ENCODE measurements at places on chromosomes 3 and 15. TPM values are rescaled to one million over a fixed set of nuclear protein-coding genes. Genes with fewer than 3 reads are reported as not detected.

DNA sequence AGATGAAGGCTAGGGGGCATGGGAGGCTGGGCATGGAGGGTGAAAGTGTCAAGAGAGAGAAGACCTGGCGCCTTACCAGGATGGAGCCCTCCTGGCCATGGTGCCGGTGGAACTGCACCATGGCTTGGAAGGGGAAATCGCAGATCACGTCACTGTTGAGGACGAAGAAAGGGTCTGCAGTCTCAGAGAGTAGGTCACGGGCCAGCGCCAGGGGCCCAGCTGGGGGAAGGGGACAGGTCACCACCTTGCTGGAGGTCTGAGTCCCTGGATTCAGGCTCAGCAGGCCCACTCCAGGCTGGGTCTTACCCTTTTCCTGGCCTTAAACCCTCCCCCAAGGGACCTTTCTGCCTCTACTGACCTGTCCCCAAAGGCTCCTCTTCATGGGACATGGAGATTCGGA lies 855 bp downstream of the GMPPB start:
- DNase-seq = no peak

Gene SLC9C1
- not detected for total RNA-seq

Gene SNTN
- not detected for total RNA-seq

Gene C3orf38
- 45.5 TPM for total RNA-seq

- no peak for DNase-seq
Observed at GRCh38 chr3:12180218-12180617, 21.5 kb upstream of the TIMP4 start.

DNA sequence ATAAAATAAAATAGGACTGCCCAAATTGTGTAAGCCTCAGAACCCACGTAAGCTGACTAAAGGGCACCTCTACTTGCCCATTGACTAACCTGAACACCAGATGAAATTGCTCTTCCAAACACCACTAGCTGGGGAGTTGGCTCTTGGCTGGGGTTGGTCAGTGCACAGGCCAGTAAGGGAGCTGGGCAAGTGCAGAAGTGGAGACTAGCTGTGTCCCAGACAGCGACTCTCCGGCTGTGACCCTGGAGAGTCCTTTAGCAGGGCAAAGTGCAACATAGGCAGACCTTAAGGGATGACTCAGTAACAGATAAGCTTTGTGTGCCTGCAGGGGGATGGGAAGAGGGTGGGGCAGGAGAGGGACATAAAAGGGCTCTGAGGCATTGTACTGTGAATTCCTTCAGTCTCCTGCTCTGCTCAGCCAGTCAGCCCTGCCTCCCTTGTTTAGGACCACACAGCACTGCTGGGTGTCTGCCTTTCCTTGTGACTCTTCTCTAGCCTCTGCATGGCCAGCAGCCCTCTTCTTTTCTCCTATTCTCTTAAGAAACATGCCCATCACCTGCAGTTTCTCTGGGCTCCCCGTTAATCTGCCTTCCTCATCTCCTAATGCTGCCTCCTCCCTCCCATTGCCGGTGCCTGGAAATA lies 13.2 kb downstream of the NR1I2 start:
- DNase-seq = no peak

GRCh38 chr3:14113965-14114635 lies 10.6 kb downstream of the CHCHD4 start:
- DNase-seq = no peak

Gene GOLGA6L4
- 4.0 TPM for total RNA-seq

DNA sequence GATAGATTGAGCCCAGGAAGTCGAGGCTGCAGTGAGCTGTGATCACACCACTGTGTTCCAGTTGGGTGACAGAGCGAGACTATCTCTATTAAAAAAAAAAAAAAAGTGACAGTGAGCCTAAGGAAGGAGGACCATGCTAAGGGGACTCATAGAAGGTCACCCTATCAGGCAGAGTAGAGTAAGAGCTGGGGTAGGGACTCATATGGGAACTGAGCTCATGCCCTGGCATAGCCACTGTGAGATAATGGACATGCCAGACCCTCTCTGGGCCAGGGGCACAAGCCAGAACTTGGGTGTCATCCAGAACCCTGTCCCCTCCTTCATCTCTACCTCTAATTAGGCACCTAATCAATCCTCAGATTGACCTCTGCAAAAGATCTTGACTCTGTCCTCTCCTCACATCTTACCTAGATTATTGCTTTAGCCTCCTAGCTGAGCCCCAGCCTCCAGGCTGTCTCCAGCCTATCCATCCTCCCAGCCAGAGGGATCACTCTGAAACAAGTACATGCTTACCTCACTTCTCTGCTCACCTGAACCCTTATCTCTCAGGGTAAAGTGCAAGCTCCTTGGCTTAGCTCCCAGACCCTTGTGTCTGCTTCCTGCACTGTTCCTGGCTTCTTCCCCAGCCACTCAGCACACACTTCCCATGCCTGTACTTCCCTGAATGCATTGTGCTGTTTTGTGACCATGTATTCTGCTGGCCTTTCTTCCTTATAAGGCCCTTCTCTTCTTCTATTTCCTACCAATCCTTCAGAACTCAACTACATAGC lies 76.4 kb downstream of the DAPK2 start:
- DNase-seq = no peak

Gene CTXN2
- not detected for total RNA-seq

DNA sequence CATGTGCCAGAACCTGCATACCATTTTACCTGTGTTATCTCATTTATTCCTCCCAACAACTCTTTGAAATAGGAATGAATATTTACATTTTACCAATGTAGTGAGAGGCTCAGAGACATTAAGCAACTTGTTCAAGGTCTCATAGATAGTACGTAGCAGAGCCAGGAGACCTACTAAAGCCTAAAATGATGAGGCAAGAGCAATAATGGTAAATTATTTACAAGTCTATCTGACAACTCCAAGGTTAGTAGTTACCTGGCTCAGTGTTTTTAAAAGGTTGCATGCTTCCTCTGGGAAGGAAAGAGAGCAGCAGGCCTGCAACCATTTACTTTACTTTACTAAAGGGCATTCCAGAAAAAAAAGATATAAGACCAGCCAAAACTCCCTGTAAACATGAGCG lies 103.0 kb downstream of the CFAP20DC start:
- no peak for DNase-seq

DNA sequence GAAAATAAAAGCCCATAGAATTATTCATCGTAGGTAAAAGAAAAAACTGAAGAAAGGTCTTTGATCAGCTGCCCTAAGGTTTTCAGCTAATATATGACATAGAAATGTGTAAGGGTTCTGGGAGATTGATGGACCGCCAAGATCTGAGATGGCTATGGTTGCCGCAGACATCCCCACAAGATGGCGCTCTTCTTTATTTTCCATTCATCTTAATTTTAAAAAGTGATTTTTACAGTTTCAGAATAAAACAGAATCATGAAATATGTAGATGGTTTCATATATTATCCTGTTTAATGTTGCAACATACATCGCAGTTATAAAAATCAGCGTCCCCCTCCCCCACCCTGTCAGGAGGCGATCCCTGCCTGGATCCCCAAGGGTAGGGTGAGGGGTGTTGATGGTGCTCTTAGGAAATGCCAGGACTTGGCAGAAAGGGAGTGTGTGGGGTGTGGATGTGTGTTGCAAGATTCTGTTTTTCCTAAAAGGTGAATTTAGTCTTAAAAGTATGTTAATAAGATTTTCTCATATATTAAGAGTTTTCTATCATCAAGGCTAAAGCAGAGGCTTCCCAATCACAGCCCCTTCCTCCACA lies 68.8 kb downstream of the ANXA2 start:
- DNase-seq = peak; percentile 15

Measured in CD8-positive, alpha-beta T cell (primary cell).